ENCODE measurements at places on chromosomes 3 and 15.

- DNase-seq: peak; percentile 12
These were observed 36.0 kb downstream of the THBS1 start for GRCh38 chr15:39616731-39617455.

DNA sequence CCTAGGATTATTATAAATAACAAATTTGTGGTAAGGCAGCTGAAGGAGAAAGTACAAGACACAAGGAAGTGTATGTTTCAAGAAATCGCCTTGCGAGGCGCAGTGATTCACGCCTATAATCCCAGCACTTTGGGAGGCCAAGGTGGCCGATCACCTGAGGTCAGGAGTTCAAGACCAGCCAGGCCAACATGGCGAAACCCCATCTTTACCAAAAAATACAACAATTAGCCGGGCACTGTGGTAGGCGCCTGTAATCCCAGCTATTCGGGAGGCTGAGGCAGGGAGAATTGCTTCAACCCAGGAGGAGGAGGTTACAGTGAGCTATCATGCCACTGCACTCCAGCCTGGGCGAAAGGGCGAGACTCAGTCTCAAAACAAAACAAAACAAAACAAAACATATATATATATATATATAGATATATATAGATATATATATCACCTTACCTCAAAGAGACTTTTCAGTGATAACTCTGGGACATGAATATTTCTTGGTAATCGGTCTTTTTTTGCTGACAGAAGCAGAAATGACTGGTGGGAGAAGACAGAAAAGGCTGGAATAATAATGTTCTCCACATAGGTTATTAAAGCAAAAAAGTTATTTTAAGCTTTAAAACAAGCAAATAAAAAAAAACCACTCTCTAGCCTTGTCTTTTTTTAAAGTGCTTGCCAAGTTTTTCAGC, 52.3 kb downstream of the TRANK1 start:
- no peak for DNase-seq

DNA sequence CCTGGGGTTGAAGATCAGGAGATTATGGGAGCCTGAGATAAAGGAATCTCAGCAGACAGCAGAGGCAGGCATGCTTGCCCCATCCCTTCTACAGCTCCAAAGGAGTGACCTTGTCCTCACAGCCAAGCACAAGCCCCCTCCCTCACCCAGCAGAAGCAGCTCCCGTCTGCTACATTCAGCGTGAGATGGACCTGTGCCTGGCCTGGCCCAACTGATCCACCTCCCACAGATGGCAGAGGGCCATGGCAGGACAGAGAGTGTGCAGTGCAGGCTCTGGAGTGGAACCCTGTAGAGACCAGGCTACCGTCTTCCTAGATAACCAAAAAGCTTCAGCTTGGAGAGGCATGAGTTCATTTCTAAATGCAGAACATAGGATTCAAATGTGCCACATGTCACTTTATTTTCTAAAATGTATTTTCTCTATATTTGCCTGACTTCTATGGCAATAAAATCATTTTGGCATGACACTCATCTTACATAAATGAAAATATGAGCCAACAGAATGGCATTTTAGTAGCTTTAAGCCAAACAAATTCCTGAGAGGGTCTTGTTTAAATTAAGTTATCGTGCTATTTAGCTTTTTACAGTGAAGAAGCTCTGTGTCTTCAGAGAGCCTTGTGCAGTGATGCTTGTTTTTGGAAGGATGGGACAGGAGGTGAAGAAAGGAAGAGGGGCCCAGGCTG, 43.7 kb downstream of the SLC12A8 start:
- peak; percentile 28 for DNase-seq

- DNase-seq: no peak
These were observed 719.3 kb upstream of the SGO1 start for GRCh38 chr3:20905210-20905805.

DNA sequence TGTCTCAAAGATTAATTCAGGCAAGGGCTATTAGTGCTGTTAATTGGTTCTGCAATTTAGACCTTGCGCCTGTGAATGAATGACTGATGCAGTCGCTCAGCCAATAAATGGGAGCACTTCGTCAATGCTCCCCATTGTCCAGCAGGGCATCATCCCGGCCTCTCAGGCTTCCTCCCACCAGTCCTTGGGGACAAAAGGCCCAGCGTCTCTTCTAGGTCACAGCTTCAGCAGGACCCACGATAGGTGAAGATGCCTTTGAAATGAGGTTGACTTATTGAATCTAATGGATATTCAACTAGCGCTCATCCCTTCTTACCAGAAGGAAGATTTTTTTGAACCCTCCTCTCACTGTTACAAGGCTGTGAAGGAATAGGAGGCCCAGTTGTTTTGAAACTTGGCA, 47.7 kb upstream of the CLDN18 start:
- DNase-seq: no peak

GRCh38 chr15:44158111-44158510, 37.0 kb downstream of the FRMD5 start:
- no peak for DNase-seq

- DNase-seq: peak; percentile 82
These were observed 30.5 kb upstream of the SRP14 start for GRCh38 chr15:40069178-40070165.

DNA sequence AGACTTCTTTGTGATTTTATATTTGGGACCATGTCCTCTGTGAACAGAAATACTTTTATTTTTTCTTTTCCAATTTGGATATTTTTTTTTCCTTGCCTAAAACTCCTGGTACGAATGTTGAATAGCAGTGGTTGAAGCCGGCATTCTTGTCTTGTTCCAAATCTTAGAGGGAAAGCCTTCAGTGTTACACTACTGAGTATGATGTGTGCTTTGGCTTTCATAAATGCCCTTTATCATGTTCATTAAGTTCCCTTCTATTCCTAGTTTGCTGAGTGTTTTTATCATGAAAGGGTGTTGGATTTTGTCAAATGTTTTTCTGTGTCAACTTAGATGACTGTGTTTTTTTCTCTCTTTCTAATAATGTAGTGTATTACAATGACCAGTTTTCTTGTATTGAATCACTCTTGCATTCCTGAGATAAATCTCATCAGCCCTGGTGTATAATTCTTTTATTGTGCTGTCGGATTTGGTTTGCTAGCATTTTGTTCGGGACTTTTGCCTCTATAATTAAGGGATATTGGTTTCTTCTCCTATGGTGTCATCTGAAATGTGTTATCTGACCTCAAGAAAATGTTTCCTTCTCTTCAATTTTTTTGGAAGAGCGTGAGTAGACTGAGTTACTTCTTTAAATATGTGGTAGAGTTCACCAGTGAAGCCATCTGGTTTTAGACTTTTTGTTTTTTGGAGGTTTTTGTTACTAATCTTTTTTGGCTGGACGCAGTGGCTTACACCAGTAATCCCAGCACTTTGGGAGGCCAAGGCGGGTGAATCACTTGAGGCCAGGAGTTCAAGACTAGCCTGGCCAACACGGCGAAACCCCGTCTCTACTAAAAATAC, 33.3 kb downstream of the MAP1A start:
- DNase-seq: peak; percentile 78

DNA sequence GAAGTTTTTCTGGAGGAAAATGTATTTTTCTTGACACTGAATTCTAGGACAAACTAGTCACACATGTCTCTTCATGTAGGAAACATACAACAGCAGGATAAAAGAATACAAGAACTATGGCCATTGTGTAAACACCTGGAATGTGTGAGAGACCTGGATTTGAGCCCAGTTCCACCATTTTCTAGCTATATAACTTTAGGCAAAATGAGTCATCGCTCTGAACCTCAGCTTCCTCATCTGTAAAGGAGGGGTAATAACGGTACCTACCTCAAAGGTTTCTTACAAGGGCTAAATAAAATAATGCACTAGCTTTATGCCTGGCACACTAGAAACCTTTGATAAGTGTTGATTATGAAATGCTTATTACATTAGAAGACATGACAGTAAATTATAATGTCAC, 57.8 kb downstream of the RIOX2 start:
- no peak for DNase-seq

- no peak for DNase-seq
These were observed 26.9 kb downstream of the NEK10 start for GRCh38 chr3:27342267-27342666.

DNA sequence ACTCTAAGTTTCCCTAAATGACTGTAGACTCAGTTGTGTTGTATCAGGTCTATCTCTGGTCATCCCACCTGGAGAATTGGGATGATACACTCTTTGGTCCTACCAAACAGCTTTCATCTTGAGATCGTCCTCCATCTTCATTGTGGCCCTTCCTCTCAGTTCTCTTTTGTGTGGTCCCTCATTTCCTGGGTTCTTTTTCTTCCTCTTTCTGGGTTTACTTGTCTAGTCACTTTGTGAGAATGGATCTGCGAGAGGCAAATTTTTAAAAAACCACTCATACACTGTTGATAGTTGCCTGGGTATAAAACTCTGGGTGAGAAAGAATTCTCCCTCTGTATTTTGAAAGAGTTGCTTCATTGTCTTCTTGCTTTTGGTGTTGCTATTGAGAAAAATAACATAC, 6.0 kb upstream of the AMOTL2 start:
- no peak for DNase-seq

GRCh38 chr15:95324656-95325055, 1005.8 kb upstream of the NR2F2 start:
- no peak for DNase-seq

- no peak for DNase-seq
These were observed 12.0 kb downstream of the SPPL2A start for GRCh38 chr15:50753463-50753862.

GRCh38 chr3:58670506-58671135, 4.0 kb upstream of the FAM3D start:
- DNase-seq: no peak

DNA sequence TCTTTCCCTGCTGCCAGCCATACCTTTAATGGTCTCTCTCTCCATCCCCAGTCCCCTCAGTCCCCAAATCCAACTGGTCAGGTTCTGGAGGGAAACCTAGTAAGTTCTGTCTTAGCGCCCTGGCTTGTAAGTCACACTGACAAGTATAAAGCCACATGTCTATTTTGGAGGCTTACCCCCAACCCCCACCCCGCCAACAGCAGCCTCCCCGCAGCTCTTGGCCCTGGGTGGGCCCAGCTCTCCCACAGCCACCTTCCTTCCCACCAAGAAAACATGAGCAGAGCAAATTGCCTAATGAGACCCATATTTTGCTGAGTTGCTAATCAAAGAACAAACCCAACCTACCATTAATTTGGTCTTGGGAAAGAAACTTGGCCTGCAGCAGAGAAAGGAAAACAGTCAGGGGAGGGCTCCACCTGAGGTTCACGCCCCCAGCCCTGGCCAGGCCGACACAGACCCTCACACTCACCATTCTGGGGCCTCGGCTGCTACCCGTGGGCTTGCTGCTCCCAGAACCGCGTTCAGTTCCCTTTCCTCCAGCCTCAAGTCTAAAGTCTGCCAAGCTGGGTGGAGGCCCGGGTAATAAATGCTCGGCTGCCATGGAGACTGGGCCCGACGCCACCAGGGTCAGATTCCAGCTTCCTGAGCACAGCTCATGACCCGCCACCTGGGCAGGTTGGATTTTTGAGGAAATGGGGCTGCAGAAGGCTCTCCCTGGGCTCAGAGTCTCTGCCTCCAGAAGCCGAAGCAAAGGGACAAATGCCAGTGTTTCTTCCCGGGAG, at the start of gene CALML4:
Gene CALML4 (minus strand): TSS at position 557 of the 782 bp plus-strand sequence. CDS start 85 bp downstream, at position 472.
- DNase-seq: no peak

- no peak for DNase-seq
These were observed 26.9 kb upstream of the LCTL start for GRCh38 chr15:66592505-66593218.

DNA sequence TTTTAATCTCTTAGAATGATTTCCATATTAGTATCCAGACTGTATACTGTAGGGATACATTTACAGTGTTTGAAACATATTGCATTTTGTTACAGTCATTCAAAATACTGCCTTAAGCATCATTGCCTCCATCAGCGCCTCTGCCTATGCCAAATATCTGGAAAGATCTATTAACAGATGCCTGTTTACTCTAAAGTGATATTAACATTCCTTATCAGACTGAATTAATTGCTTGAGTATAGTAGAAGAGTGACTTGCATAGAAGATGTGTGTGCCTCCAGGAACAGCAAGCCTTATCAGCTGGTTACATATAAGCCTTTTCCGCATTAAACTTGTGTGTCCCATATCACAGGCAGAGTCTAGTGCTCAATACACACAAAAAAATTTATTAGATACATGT, 379.1 kb downstream of the CADM2 start:
- DNase-seq: no peak

DNA sequence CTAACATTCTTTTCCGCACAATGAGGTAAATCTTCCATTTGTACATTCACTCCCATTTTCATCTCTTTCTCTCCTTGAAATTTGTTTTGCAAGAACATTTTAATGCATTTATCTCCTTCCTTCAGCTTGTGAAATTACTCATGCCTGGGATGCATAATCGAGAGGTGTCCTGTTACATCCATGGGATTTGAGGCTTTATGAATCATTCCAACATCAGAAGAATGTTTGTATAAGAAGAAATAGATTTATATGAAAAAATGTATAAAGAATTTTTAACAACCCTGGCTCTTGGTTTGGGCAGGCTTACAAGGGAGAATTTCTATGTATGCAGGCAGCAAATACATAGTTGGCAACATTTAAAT, 93.2 kb upstream of the MBNL1 start:
- DNase-seq: peak; percentile 91

DNA sequence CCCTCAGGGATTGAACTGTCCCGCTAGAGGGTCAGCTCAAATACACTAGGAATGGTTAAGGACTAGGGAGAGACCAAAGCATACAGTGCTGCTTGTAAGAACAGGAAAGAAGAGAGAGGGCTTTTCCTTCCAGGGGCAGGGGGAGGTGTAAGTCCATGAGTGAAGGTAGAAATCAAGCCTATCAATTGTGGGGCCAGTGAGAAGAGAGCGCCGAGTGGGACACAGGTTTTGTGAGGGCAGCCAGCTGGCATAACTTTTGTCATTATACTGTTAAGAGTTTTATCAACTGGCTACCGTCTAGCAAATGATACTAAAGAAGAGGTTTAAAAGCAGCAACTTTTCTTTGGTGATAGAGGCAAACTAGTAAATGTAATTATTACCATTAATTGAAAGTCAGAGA, 45.0 kb downstream of the LMCD1 start:
- no peak for DNase-seq

- no peak for DNase-seq
These were observed 8.2 kb downstream of the HDC start for GRCh38 chr15:50257332-50257731.

- DNase-seq: no peak
These were observed 9.4 kb downstream of the FAM81A start for GRCh38 chr15:59447367-59447766.

DNA sequence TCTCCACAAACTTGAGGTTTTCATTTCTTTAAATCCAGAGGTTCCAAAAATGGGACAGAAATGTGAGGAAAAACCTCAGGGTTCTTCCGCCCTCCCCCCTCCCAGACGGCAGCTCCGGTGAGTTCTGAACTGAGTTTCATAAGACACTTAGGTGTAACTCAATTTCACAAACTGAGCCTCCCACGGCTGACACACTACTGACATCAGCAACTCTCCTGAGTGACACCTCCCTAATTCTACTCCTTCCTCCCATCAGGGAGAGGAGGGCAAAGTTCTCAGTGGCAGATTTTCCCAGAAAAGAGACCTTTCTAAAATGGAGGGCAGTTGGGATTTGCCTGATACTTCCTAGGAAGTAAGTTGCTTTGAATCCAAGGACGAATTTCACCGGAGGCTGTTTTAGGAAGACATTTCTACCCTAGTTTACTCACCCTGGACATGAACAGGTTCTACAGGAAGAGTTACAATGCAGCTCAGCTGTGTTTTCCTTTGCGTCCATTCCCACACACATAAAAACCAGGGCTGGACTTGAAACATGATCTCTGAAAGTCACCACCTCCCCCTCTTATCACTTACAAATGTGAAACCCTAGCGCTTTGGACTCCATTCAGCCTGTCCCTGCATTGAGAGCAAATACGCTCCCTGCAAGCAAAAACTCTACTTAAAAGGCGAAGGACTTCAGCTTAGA, 78.1 kb upstream of the LMOD3 start:
- DNase-seq: peak; percentile 48

GRCh38 chr15:86178845-86179244, 99.2 kb downstream of the AGBL1 start:
- DNase-seq: no peak
